Nucleus accumbens (tissue), 56 donors: ENCODE measurements at places on chromosomes 7 and 10.

DNA sequence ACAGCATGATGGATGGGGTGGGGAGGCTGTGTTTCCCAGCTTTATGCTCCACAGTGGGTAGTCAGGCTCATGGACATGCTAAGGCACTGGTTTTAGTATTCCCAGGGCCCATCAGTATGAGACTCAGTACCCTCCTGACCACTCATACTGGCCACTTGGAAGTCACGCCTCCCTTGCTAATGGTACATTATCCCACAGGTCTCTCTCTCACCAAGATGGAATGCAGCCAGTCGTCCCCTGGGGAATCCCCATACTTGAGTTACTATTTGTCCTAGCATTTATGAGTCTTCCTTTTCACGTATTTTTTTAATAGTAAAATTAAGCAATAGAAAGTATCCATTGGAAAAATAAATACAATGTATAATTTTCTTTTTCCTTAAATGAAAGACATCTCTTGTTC lies 80.6 kb upstream of the TBX20 start:
- DNase-seq, result no peak

DNA sequence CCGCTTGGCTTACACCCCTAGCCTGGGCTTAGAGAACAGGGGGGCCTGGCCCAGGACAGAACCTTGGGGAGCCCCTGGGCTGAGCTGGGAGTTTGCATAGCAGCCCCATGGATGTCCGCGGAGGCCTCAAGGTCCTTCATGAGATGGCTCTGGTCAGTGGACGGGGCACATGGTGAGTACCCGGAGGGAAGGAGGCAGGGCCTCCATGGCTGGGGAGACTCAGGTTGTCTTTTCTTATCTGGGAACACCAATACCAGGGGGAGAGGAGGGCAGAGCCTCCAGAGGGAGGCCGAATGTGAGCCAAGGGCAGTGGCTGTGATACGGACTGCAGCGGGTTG lies 64.8 kb downstream of the GLRX3 start:
- no peak for DNase-seq

GRCh38 chr10:44066527-44067255 lies 318.2 kb downstream of the CXCL12 start:
- no peak for DNase-seq

DNA sequence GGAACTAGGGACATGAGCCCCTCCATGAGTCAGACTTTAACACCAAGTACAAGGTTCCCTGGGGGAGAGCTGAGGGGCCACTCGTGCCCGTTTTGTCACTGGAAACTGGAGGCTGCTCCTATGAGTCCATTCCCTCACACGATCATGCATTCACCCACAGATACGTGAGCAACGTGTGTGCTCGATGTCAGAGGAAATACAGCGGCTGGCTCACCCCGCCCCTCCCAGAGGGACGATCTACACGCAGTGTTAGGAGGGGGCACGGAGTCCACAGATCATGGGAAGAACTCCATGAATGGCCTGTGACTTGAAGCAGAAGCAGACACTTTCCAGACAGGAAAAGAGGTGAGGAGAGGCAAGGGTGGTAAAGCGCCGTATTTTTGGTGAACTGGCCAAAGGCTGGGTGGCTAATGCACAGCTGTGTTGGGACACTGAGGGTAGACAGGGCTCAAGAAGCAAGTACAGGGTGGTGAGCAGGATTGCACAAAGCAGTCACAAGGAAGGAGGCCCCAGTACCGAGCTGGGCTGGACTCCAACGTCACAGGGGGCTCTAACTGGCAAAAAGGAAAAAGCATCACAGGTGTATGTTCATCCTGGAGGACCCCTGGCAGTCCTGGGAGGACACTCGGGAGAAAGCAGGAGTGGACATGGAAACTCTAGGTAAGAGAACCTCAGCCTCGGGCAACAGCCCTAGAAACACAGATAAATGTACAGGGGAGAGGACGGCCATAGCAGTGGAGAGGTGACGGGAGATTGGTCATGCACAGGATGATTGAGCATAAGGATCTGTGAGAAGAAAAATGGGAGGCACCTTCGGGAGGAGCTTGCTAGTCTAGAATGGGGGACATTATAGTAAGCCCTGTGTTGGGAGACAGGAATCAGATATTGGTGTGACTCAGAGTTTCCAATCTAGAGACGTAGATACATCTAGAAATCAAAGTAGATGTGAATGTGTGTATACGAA lies 41.2 kb downstream of the TNS3 start:
- no peak for DNase-seq

GRCh38 chr7:142856565-142857245 lies 1.8 kb downstream of the EPHB6 start:
- peak; percentile 16 for DNase-seq

GRCh38 chr10:35415505-35415904 lies 79.2 kb downstream of the CCNY start:
- no peak for DNase-seq

- no peak for DNase-seq
Observed at GRCh38 chr10:81898518-81898917, 23.5 kb downstream of the NRG3 start.

- DNase-seq, result no peak
Observed at GRCh38 chr10:43196981-43197833, 59.0 kb downstream of the CSGALNACT2 start.

- DNase-seq, result no peak
Observed at GRCh38 chr10:19968745-19969144, 152.5 kb downstream of the PLXDC2 start.

DNA sequence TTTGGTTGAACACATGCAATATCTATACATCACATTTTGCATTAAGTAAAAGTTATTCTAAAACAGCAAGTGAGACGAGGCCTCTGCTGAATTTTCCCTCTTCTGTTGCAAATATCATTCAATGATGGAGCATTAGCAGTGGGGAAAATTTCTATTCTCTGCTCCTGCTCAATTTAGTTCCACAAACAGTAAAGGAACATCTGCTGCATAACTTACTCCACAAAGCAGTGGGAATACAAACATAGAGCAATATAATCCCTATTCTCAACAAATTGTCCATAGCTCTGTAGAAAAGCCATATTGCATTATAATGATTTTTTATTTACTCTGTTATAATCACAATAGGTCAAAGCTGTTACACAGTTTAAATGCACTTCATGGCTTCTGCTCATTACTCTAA lies 5.9 kb downstream of the AGR3 start:
- DNase-seq, result no peak

DNA sequence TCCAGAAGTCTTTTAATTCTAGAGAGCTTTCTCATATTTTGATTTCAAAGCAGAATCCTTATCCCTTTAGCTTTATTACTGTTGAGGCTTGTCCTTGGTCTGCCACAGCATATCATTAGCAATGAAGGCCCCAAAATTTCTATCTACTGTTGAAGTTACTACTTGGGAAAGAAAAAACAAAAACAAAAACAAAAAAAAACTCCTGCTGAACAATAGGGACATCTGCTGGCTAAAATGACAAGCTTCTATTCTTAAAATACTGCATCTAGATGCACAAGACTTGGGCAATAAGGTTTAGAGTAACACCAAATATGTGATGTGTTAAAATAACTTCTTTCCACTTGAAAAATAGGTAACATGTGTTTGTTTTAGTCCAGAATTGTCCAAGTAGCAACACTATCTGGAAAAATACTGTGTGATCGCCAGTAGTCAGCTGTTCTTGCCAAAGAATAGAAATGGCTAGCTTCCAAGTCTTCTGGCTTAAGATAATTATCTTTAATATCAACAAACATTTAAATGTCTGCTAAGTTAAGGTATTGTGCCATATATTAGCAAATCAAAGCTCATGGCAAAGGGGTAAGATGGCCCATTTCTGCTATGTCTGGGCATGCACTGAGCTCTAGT lies 3.8 kb upstream of the DMTF1 start:
- no peak for DNase-seq

DNA sequence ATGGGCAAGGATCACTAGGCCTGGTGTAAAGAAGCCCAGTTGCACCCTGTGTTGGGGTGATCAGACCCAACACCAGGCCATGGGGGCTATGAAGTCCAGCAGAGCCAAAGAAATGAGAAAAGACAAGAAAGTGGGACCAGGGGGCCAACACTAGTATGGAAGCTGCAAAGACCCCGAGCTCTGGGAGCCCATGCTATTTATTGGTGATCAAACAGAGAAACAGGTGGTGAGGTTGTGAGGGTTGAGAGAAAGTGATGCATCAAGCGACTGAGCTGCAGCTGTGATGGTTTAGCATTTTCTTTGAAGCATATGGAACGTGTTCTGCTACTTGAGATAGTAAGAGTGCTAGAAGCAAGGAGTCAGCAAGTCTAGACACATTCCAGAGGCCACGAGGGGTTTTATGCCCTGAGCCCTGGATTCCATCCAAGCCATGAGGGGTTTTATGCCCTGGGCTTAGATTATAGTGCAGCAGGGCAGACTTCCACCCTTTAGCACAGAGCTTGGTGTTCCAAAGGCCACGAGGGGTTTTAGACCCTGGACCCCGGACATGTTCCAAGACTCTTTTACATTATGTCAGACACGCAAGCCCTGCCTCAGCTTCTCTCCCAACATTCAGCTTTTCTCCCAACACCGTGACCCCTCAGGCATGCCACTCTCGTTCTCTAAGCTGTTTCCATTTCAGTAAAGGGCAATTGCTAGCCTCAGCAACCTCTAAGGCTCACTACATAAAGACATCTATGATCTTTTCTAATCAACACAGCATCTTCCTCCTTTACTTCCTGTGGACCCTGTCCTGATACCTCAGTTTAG lies 43.1 kb upstream of the GPAM start:
- no peak for DNase-seq

GRCh38 chr10:95906677-95907455 lies 909 bp upstream of the CC2D2B start:
- DNase-seq, result peak; percentile 53

GRCh38 chr7:2158331-2159175 lies 74.2 kb downstream of the MAD1L1 start:
- DNase-seq, result no peak

GRCh38 chr10:24350070-24350921 lies 141.4 kb downstream of the KIAA1217 start:
- DNase-seq, result no peak

DNA sequence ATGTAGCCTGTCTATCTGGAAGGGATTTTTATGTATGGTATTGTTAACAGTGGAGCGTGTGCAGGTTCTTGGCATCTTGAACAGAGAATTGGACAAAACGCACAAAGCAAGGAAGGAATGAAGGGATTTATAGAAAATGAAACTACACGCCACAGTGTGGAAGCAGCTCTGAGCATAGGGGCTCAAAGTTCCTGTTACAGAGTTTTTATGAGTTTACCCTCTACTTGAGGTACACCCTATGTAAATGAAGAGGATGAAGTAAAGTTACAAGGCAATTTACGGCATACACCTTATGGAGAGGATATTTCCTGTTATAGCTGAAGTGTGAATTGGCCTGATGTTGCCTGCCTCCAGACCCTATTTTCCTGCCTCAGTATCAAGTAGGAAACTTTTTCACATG lies 33.3 kb downstream of the FANK1 start:
- no peak for DNase-seq

DNA sequence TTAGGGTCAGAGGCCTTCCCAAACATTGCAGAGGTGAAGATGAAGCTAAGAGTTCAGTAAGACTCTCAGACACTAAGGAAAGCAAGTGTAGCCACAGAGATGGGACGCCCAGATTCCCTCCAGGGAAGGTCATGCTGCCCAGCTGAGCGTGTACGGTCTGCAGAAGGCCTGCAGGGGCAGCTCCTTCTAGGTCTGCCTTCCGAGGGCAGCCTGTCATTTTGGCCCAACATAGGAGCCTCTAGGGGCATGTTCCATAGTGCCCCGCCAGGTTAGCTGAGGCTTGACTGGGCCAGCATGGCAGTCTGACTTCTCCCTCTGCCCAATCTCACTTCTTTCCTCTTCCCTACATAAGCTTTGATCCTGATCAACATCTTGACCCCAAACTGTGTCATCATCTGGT lies 130.7 kb downstream of the PIP4K2A start:
- DNase-seq, result no peak

- no peak for DNase-seq
Observed at GRCh38 chr7:112537822-112538387, 57.1 kb downstream of the LSMEM1 start.

GRCh38 chr10:132616170-132616995 lies 78.8 kb downstream of the INPP5A start:
- no peak for DNase-seq

- DNase-seq, result no peak
Observed at GRCh38 chr10:91610919-91611318, 22.0 kb downstream of the PPP1R3C start.

DNA sequence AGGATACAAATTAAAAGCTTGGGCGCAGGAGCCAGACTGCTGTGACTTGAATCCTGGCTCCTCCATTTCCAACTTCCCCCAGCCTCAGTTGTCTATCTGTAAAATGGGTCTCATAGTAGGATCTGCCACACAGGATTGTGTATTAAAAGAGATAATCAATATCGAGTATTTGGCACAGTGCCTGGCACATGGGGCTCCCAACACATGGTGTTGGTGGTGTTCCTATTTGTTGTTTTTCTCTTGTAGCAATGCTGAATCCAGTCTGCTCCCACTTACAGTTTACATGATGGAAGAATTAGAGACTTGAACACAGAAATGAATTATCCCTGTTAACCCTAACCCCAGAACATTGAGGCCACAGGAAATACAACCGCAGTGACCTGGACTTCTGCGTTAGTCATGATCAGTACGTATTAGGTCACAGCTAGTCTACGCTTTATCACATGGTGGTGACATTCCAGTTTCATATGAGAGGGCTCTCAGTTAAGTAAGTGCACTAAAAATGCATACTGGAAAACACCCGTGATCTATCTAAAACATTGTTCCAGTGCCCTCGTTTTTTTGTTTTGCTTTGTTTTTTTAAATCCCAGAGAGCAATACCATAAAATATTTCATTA lies 169.5 kb upstream of the KLF14 start:
- DNase-seq, result no peak

GRCh38 chr10:110225756-110226542 lies 18.5 kb downstream of the MXI1 start:
- peak; percentile 90 for DNase-seq

DNA sequence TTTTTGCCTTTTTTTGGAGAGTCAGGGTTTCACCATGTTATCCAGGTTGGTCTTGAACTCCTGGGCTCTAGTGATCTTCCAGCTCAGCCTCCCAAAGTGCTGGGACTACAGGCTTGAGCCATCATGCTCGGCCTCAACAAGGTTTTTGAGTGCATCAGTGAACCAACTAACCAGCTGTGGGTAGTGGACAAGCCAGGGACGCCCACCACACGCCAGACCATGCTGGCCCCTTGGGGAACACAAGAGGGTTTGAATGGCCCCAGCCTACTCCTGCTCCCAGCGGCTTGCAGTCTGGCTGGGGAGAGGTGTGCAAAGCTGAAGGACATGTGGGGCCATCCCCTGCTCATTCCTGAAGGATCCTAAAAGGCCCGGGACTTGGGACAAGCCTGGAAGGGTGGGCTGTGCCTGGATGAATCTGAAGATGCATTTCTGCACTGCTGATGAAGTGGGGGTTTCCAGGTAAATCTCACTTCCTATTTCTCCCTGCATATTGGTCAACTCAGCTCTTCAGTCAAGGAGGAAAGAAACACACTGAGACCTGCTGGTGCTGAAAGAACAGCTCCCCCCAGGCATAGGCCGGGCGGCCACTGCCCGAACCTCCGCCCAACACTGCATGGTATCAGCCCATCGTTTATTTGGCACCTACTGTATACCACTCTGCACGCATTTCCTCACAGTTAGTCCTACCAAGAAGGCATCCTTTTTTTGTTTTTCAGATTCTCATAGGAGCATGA lies 6.9 kb downstream of the MMD2 start:
- DNase-seq, result no peak
